ENCODE measurements at places on chromosomes 5 and 9. TPM values are rescaled to one million over a fixed set of nuclear protein-coding genes. Genes with fewer than 3 reads are reported as not detected.

- peaks cover 5% of the 10 kb centered on the region for H3K27me3 ChIP-seq
- DNase-seq, result no peak
- H3K4me1 ChIP-seq, result no peaks in the 10 kb centered on the region
- no peak overlapping the region for H3K27ac ChIP-seq
- H3K36me3 ChIP-seq, result no peaks in the 10 kb centered on the region
Measured at GRCh38 chr5:53323943-53324642, 156.3 kb upstream of the FST start.

- DNase-seq, result peak; percentile 54
- peak overlapping the region; percentile 11 for H3K4me3 ChIP-seq
- peak overlapping the region; percentile 81 for H3K27ac ChIP-seq
- peaks cover 8% of the 10 kb centered on the region for H3K27me3 ChIP-seq
- peaks cover 6% of the 10 kb centered on the region for H3K36me3 ChIP-seq
- H3K4me1 ChIP-seq, result peaks cover 30% of the 10 kb centered on the region
Measured at GRCh38 chr5:127785098-127785927, 82.1 kb downstream of the CCDC192 start.

- H3K27me3 ChIP-seq, result no peaks in the 10 kb centered on the region
- H3K4me1 ChIP-seq, result peaks cover 9% of the 10 kb centered on the region
- DNase-seq, result no peak
Measured at GRCh38 chr5:16755641-16756040, 138.8 kb upstream of the RETREG1 start.

DNA sequence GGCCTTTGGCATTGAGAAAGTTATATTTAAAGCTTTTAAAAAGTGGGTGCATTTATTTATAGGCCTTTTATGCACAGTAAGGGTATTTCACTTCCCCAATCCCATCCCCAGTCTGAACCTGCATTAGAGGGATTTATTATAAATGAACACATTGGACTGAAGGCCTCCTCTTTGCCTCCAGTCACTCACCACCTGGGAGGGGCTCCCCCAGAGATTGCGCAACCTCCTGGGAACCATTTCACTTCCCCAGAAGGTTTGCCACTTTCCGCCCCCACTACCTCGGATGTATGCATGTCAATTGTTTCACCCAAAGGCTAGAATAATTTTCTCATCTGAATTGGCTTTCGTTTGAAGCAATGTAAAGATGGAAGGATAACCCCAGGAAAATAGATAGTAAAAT is 29.8 kb upstream of the VCAN start:
- H3K27ac ChIP-seq, result no peak overlapping the region
- no peaks in the 10 kb centered on the region for H3K36me3 ChIP-seq
- no peaks in the 10 kb centered on the region for H3K4me1 ChIP-seq
- no peak overlapping the region for H3K4me3 ChIP-seq

- no peaks in the 10 kb centered on the region for H3K27me3 ChIP-seq
- no peaks in the 10 kb centered on the region for H3K4me1 ChIP-seq
- DNase-seq, result no peak
- H3K36me3 ChIP-seq, result no peaks in the 10 kb centered on the region
Measured at GRCh38 chr5:130350131-130350530, 445.9 kb downstream of the CHSY3 start.

GRCh38 chr9:133701981-133702797 is 36.0 kb downstream of the SARDH start:
- H3K36me3 ChIP-seq, result peaks cover 4% of the 10 kb centered on the region
- H3K27me3 ChIP-seq, result peaks cover 2% of the 10 kb centered on the region
- DNase-seq, result peak; percentile 71
- peak overlapping the region; percentile 94 for H3K27ac ChIP-seq
- H3K4me1 ChIP-seq, result peaks cover 43% of the 10 kb centered on the region

DNA sequence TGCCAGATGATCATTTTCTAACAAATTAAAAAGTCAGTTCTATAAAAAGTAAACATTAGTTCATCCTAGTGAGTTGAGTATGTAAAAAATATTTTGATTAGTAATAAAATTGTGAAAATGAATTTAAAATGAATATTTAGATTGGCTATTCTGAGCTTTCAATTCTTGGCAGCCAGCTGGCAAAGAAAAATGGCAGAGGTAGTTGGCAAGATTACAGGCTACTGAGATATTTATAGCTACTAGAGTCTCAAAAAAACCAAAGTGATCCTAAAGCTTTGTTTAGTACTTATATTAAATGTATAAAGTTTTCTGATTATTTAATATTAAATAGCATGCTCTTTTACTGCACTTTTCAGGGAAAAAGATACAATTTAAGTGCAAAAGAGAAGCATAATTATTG is 25.0 kb downstream of the SGTB start:
- H3K36me3 ChIP-seq, result peaks cover 31% of the 10 kb centered on the region
- no peak overlapping the region for H3K27ac ChIP-seq
- H3K4me3 ChIP-seq, result no peak overlapping the region
- no peaks in the 10 kb centered on the region for H3K4me1 ChIP-seq
- no peak for DNase-seq

DNA sequence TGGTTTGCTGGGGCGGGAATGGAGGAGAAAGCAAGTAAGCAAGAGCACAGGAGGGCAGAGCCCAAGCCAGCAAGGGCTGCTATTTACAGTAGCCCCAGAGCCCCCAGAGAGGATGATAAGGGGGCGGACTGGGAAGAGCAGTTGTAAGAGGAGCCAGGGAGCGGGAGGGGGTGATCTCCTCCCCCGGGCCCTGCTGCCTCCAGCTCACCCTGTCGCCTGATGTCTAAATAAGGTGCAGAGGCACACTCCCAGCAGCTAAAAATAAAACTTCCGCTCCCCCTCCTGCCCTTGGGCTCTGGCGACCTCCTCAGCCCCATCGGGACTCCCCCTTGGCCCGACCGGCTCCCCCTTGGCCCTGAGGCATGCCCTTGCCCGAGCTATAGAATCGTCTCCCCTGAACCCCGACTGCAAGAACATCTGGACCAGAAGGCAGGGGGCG is 14.4 kb upstream of the CCDC69 start:
- no peaks in the 10 kb centered on the region for H3K27me3 ChIP-seq
- no peak overlapping the region for H3K4me3 ChIP-seq
- H3K27ac ChIP-seq, result no peak overlapping the region
- no peak for DNase-seq
- peaks cover 39% of the 10 kb centered on the region for H3K4me1 ChIP-seq

DNA sequence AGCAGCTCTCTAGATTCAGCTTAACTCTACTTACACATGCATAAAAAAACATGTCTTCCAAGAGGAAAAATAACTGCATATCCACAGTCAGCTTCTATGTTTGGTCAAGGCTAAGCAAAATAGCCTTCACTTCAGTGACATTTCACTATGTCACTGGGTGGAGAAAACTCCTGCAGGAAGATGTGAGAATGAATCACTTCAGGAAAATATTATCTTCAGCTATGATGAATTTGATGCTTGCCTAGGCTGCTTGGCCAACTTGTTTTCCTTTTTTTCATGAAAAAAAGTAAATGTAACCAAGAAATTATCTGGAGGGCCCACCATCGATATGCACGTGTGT is 143.0 kb upstream of the ZNF608 start:
- no peaks in the 10 kb centered on the region for H3K36me3 ChIP-seq
- no peaks in the 10 kb centered on the region for H3K4me1 ChIP-seq
- no peak for DNase-seq
- H3K27me3 ChIP-seq, result no peaks in the 10 kb centered on the region

- no peak overlapping the region for H3K27ac ChIP-seq
- no peak overlapping the region for H3K4me3 ChIP-seq
- no peak for DNase-seq
- H3K36me3 ChIP-seq, result no peaks in the 10 kb centered on the region
Measured at GRCh38 chr9:71987471-71988371, 72.7 kb downstream of the C9orf57 start.

DNA sequence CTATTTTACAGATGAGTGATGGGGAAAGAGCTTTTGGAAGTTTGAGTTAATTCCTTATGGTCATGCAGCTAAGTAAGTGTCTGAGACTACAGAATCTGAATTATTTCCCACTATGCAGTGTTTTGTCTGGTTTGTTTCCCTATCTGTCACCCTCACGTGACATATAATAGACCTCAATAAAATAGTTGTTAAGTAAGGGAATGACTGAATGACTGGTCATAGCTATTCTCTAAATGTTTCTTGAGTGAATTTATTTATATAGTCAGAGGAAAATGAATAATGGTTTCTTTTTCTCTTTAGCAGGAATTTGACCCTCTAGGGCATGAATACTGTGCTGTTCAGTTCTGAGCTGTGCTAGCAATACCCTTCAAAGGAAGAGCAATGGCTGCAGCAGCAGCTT is 10.3 kb downstream of the TRIM32 start:
- H3K36me3 ChIP-seq, result peaks cover 71% of the 10 kb centered on the region
- H3K4me3 ChIP-seq, result no peak overlapping the region
- H3K27me3 ChIP-seq, result no peaks in the 10 kb centered on the region
- no peak for DNase-seq

DNA sequence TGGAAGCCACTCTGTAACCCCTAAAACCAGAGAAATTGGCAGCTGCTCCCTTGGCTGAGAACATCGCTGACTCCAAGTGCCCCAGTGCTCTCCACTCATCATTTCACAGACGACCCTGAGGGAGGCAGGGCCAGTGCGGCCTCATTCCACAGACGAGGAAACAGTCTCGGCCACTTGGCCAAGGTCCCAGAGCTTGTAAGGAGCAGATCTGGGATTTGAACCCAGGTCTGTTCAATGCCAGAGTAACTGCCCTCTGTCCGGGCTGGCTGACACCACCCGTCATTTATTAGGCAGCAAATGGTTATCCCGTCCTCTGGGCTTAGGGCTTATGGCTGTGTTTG is 19.9 kb upstream of the IER5L start:
- no peak for DNase-seq
- H3K27ac ChIP-seq, result no peak overlapping the region
- H3K36me3 ChIP-seq, result no peaks in the 10 kb centered on the region

DNA sequence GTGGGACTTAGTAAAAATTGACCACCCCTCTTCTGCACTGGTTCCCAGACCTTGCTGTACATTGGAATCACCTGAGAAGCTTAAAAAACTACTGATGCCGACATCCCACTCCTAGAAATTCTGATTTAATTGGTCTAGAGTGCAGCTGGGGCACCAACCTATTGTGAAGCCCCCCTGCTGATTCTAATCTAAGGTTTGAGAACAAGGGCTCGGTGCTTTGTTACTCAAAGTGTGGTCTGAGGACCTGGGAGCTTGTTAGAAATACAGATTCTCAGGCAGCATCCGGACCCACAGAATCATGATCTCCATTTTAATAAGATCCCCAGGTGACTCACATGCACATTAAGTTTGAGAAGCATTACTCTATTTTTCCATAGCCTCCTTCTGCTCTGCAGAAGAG is 57.8 kb upstream of the LPAR1 start:
- DNase-seq, result no peak
- no peaks in the 10 kb centered on the region for H3K36me3 ChIP-seq
- H3K4me3 ChIP-seq, result no peak overlapping the region
- H3K4me1 ChIP-seq, result no peaks in the 10 kb centered on the region
- no peaks in the 10 kb centered on the region for H3K27me3 ChIP-seq

COL23A1 gene
- 0.27 TPM for total RNA-seq

TOR1A gene
- total RNA-seq, result 58.5 TPM

PSIP1 gene
- 148 TPM for total RNA-seq

INSL4 gene
- total RNA-seq, result not detected

TOR4A gene
- total RNA-seq, result 7.1 TPM
